Astrocyte (in vitro differentiated cells and primary cell): ENCODE measurements at places on chromosomes 7 and 10. TPM values are rescaled to one million over a fixed set of nuclear protein-coding genes. Genes with fewer than 3 reads are reported as not detected.

DNA sequence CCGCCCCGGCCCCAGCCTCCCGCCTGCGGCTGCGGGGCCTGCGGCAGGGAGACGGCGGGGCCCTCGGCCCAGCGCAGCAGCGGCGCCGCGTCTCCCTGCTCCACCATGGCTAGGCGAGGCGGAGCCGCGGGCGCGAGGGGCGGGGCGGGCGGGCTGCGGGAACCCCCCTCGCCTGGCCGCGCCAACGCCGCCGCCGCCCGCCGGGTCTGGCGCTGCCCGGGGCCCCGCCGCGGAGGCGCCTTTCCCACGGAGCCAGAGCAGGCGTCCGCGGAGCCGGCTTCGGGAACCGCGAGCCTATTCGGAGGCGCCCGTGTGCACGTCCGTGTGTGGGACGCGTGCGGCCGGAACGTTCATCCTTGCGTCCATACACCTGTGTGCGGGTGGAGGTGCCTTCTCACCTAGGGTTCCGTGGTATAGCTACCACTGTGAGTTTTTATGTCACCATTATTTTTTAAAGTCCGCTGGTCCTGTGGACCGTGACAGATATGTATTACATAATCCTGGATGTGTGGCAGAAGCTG lies at the start of gene DENND11:
Gene DENND11 (minus strand): TSS at position 120 of the 521 bp plus-strand sequence. CDS start 13 bp downstream, at position 107.
- no peak for DNase-seq

- peak; percentile 86 for DNase-seq
Measured at GRCh38 chr10:126921974-126922525, 16.8 kb downstream of the DOCK1 start.

DNA sequence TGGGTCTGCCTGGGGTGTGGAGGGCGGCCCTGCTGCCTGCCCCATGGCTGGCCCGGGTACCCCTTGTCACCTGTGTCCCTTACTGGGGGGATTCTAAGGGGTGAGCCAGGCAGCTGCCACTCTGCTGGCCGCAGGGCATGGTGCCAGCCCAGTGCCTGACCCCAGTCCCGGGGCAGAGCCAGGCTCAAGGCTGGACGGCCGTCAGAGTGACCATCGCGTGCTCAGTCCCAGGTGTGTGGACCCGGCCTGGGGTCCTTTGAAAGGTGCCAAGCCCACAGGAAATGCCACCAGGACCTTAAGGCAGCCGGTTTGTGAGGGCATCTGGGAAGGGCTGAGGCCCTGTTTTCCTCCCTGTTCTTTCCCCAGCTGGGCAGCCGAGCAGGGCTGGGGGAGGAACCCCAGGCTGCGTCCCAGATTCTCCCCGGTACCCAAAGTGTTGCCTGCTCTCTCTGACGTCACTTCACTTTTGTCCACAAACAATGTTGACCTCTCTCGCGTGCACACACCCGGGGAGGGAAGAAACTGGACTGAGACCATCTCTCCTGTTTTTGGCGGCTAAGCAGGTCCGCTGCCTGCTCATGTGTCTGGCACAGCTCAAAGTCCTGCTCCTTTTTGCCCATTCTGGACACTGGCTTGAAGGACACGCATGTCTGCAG lies 37.6 kb downstream of the PAPOLB start:
- DNase-seq: no peak

- no peak for DNase-seq
Measured at GRCh38 chr7:16419859-16420258, 1.5 kb downstream of the CRPPA start.

Gene SPDYE9
- total RNA-seq: not detected in 2 replicates

Gene SCD
- total RNA-seq: 324 and 428 TPM in 2 replicates
